ENCODE measurements at places on chromosomes 7 and 10. TPM values are rescaled to one million over a fixed set of nuclear protein-coding genes. Genes with fewer than 3 reads are reported as not detected.

Gene MMRN2
- total RNA-seq = not detected

GRCh38 chr10:60883187-60883586 lies 60.8 kb downstream of the RHOBTB1 start:
- peak; percentile 68 for DNase-seq

DNA sequence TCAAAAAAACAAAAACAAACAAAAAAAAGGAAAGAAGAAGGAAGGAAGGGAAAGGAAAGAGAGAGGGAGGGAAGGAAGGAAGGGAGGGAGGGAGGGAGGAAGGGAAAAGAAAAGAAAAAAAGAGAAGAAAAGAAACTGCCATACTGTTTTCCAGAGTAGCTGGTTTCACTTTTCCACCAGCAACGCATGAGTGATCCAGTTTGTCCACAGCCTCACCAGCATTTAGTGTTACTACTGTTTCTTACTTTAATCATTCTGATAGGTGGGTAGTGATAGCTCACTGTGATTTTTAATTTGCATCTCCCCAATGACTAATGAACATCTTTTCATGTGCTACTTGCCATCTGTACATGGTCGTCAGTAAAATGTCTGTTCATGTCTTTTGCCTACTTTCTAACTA lies 9.6 kb downstream of the GSTK1 start:
- no peak for DNase-seq

Gene MKX
- not detected for total RNA-seq

- DNase-seq = no peak
Measured at GRCh38 chr7:4790078-4790465, 14.6 kb downstream of the AP5Z1 start.

All from Karpas-422 (cell line).